Ascending aorta (tissue), 2 donors: ENCODE measurements at places on chromosomes 3 and 15. TPM values are rescaled to one million over a fixed set of nuclear protein-coding genes. Genes with fewer than 3 reads are reported as not detected.

GRCh38 chr3:54138937-54139547 is 16.7 kb downstream of the CACNA2D3 start:
- no peak for DNase-seq
- H3K27ac ChIP-seq = no peak overlapping the region
- no peaks in the 10 kb centered on the region for H3K27me3 ChIP-seq
- no peaks in the 10 kb centered on the region for H3K36me3 ChIP-seq
- no peak overlapping the region for H3K4me3 ChIP-seq

Gene CASR
- total RNA-seq = not detected

Gene HRH1
- total RNA-seq = 6.2 TPM

- H3K4me3 ChIP-seq = no peak overlapping the region
- H3K36me3 ChIP-seq = no peaks in the 10 kb centered on the region
- H3K4me1 ChIP-seq = no peaks in the 10 kb centered on the region
These were observed 9.8 kb upstream of the FNDC3B start for GRCh38 chr3:172029425-172030098.

Gene TGM4
- not detected for total RNA-seq

DNA sequence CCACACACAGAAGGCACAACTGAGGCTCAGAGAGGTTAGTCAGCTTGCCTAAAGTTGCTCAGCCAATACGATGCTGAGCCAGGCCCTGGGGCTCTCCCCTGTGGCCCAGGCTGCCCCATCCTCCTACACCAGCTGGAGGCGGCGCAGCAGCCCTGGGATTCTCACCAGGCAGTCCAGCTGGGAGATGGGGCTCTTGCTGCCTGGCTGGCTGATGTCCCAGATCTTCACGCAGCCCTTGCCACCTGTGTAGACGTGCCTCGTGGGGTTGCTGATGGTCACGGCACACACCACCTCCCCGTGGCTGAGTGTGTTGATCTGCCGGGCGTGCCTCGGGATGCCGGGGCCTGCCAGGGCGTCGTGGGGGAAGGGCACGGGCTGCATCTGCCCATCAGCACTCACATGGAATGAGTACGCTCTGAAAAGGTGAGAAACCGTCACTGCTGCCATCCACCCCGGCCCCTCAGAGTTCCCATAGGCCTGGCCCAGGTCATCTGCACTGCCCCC is 42.8 kb downstream of the TLE3 start:
- H3K27me3 ChIP-seq = no peaks in the 10 kb centered on the region
- H3K36me3 ChIP-seq = peaks cover 95% of the 10 kb centered on the region
- no peaks in the 10 kb centered on the region for H3K4me1 ChIP-seq
- no peak overlapping the region for H3K27ac ChIP-seq
- H3K4me3 ChIP-seq = no peak overlapping the region
- DNase-seq = no peak

Gene ATP13A4
- total RNA-seq = not detected

Gene PCCB
- total RNA-seq = 114 TPM

- H3K27me3 ChIP-seq = no peaks in the 10 kb centered on the region
- H3K4me1 ChIP-seq = no peaks in the 10 kb centered on the region
- no peak overlapping the region for H3K27ac ChIP-seq
- no peak overlapping the region for H3K4me3 ChIP-seq
These were observed 8.6 kb downstream of the ATP13A4 start for GRCh38 chr3:193546129-193546528.

DNA sequence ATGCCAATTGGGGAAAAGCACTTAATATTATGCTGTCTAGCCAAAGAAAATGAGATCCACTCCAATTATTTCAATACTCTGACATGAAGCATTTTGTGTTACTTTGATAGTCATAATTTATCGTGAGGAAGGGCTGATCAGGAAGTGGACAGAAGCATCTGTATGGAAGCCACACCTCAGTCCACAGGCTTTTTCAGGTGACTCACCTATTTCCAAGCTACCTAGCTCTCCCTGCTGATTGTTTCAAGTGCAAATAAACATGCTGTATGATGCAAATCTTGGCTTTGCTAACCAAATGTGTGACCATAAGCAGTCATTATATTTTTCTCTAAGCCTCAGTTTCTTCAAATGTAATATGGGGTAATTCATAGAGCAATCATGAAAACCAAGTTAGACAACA is 30.8 kb upstream of the CPB1 start:
- no peak overlapping the region for H3K27ac ChIP-seq
- no peaks in the 10 kb centered on the region for H3K4me1 ChIP-seq
- H3K36me3 ChIP-seq = no peaks in the 10 kb centered on the region
- H3K27me3 ChIP-seq = no peaks in the 10 kb centered on the region

Gene ACSBG1
- not detected for total RNA-seq
